Stimulated activated CD4-positive, alpha-beta T cell treated with anti-CD3 and anti-CD28 coated beads, Interleukin-15, amount 100 ng/mL, for 48 hours (primary cell): ENCODE measurements at places on chromosomes 16 and 17.

GRCh38 chr16:31083556-31083955 lies 5.2 kb downstream of the PRSS53 start:
- no peak for DNase-seq

DNA sequence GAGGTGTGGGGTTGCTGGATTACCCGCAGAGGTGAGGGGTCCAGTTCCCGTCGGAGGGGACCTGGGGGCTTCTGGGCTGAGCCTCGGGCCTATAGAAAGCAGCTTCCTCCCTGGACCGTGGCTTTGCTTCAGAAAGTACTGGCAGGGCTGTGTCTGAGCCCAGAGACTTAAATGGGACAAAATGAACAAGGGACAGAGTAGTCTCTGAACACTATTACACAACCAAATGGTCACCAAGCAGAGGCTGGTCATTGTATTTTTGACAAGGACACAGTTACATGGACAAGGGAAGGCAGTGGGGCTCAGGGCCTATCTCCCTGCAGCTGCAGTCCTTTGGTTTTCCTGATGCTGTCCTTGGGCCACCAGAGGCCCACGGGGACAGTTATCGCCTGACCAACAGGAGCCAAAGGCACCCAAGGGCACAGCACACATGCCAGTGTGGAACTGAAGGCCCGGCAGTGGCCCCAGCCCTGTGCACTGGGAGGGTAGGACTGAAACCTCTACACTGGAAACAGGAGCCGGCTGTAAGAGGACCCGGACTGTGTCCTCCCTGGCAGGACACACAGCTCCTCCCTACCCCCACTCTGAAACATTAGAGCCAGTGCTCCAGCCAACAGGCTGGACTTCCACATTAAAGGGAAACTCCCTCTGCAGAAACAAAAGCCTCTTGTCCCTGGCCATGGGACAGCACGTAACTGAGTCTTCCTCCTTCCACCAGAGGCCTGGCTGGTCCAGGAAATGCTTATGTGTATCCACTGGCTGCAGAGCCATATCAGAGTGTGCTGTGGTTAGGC lies 26.0 kb upstream of the ERN1 start:
- DNase-seq = no peak

GRCh38 chr16:67294938-67295361 lies 15.6 kb downstream of the PLEKHG4 start:
- DNase-seq = no peak

GRCh38 chr17:42431758-42432161 lies 8.7 kb upstream of the CAVIN1 start:
- DNase-seq = no peak

GRCh38 chr17:20991276-20992037 lies 51.4 kb downstream of the USP22 start:
- no peak for DNase-seq

DNA sequence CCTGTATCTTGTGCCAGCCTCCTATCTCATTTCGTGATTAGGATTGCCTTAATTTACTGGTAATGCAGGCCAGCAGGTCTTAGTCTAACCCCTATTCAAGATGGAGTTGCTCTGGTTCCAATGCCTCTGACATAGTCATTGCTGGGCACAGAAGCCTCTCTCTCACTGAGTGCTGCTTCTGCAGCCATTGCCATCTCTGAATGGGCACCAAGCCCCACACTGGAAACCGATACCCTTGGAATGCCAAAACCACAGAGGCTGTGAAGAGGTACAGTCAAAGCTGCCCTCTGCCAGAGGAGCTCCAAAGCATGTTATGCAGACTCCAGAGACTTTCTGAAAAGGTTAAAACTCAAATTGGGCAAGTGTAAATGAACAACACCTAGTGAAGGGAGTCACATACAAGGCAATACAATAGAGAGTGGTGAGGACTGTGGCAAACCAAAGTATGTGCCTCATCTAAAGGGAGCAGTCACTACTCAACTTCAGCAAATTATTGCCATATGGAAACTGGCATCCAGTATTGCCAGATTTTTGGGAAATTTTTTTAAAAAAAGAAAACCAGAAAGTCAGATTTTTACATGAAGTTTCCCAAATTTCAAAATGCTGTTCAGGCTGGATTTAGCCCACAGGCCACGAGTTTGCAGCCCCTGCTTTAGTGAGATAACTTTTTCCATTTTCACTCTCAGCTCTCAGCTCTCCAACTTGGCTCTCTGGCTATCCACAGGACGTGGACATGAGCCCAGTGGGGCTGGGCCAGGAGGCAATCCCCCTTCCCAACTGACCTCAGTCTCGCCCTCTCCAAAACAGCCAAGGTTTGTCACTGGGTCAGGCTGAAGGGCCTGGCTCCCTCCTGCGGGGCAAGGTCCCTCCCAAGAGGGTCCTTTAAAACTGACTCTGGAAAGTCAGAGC lies 2.1 kb upstream of the MMP2 start:
- no peak for DNase-seq

DNA sequence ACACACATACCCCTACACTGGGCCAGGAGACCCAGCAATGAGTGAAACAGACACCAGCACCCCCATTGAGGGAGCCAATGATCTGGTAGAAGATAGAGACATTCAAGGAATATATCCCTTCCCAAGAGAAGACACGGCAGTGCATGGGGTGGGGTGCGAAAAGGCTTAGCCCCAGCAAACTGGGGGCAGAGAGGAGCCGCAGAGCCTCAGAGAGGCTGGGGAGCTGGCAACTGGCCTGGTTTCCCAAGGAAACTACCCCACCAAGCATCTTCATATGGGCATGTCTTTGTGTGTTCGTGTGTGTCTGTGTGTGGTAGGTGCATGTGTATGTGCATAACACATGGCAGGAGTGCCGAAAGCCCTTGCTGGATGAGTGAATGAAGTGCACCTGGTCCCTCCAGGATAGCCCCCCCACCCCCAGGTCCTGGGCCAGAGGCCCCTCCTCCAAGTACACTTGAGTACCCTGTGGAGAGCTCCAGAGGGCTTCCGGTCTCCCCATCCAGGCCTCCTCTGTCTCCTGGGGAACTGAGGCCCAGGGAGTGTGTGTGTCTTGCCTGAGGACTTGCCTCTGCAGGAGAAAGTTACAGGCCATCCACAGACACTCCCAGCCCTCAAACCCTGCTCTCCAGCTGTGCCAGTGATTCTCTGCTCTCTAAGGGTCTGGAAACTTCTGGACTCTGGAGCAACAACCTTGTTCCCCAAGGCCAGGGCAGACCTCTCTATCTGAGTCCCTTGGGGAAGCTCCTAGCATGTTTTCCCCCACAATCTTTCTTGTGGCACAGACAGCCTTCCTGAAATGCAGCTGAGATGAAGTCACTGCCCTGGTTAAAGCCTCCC lies 15.9 kb downstream of the TBX2 start:
- no peak for DNase-seq

GRCh38 chr17:77474292-77474988 lies 333.7 kb downstream of the SEC14L1 start:
- DNase-seq = no peak

GRCh38 chr17:68431045-68431608 lies 26.2 kb downstream of the WIPI1 start:
- no peak for DNase-seq

DNA sequence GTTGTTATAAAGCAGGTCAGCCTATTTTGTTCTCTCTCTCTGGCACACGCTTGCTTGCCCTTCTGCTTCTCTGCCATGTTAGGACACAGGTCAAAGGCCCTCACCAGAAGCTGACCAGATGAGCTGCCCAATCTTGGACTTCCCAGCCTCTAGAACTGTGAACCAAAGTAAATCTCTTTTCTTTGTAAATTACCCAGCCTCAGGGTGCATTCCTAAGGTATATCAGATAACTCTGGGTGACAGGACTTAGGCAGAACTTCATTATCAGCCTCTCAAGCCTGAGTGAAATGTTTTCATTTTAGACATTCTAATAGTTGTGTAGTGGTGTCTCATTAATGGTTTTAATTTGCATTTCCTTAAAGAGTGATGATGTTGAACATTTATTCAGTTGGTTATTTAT lies 124.3 kb downstream of the CDRT15L2 start:
- no peak for DNase-seq

DNA sequence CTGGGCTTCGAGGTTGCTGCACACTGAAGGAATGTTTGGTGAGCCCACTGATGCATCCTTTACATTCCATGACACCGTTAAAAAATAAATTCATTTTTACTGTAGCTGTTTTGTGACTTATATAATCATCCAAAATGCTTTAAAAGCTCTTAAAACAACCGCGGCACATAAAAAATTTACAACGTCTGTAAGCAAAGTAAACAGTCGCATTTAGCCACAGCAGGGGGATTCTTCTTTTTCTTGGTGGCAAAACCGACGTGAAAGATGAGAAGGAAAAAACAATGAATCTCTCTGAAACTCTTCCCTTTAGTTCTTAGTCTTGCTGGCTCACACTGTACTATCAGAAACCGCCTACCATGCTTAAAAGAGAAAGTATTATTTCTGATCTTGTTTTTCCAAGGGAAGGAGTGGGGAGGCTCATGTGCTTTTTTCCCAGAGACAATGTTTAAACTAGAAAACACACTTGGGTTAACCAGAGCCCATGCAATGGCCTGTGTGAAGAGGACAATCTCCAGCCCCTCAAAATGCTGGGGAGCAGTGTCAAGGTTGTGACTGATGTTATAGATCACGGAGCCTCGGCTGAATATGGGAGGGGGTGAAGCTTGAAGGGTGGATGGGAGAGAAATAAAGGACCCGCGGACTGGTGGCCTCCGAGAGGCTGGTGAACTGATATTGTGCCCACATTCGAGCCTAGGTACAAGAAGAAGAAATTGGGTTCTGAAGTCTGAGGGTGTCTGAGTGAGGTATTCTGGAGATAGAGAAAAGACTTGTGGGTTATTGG lies 91.1 kb downstream of the IRF8 start:
- no peak for DNase-seq

DNA sequence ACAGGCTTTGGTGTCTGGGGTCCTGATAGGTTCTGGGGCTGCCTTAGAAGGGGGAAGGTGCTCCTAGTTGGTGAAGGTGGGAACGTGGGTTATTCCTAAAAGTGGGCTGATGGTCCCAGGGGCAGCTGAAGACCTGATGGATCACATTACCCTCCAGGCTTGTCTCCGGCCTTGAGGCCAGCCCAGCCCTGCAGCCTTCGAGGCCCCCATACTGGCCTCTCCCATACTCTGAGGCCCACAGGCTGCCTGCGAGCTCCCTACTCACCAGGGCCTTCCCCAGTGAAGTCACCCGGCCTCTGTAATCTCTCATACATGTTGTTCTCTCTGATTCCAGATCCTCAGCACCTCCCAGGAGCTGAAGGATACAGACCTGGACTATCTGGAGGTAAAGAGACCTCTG lies 2.7 kb downstream of the RNF112 start:
- DNase-seq = no peak

- DNase-seq = no peak
Observed at GRCh38 chr17:58756246-58757161, 850 bp downstream of the PPM1E start.

- no peak for DNase-seq
Observed at GRCh38 chr17:79415909-79416308, 194.9 kb downstream of the RBFOX3 start.

GRCh38 chr16:79798416-79799053 lies 198.0 kb upstream of the MAF start:
- no peak for DNase-seq

DNA sequence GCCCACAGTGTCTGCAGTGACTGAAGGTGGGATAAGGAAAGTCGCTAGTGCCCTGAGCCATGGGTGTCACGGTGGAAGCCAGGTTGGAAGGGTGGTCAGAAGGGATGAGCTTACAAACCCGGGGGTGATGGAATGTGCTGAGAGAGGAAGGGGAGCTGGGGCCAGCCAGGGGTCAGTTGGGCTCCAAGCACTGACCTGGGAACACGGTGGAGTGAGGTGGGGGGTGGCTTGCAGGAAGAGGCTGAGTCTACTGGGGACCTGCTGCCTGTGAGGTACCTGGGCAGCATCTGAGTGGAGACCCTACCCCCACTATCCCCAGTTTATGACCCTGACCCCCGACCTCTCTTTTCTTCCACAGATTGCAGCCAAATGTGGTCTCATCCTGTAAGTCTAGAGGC lies 3.1 kb downstream of the TMEM92 start:
- DNase-seq = no peak

DNA sequence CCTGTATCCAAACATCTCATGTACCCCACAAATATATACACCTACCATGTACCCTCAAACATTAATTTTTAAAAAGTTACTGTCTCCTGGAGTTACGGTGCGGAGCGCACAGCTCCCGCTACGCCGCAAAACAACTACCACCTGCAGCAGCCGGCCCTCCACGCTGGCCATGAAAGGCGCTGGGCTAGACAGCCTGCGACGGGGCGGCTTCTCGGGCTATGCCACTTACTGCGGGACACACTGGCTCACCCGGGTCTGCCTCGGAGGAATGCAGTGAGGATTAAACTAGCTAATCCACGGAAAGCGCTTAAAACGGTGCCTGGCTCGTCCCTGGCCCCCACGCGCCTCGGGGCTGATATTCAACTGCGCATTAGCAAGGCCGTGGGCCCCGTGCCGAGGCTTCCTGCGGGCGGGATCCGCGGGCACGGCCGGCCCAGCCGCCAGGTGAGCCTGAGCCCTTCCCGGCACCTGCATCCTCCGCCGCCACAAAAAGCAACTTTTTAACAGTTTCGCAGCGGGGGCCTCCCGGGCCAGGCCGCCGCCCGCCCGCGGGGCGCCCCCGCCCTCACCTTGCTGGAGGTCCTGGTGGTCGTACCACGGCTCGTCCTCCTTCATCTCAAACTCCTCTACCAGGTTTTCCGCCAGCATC lies 633 bp downstream of the CDR2 start:
- no peak for DNase-seq

GRCh38 chr17:55743103-55743679 lies 7.7 kb upstream of the PCTP start:
- DNase-seq = no peak

DNA sequence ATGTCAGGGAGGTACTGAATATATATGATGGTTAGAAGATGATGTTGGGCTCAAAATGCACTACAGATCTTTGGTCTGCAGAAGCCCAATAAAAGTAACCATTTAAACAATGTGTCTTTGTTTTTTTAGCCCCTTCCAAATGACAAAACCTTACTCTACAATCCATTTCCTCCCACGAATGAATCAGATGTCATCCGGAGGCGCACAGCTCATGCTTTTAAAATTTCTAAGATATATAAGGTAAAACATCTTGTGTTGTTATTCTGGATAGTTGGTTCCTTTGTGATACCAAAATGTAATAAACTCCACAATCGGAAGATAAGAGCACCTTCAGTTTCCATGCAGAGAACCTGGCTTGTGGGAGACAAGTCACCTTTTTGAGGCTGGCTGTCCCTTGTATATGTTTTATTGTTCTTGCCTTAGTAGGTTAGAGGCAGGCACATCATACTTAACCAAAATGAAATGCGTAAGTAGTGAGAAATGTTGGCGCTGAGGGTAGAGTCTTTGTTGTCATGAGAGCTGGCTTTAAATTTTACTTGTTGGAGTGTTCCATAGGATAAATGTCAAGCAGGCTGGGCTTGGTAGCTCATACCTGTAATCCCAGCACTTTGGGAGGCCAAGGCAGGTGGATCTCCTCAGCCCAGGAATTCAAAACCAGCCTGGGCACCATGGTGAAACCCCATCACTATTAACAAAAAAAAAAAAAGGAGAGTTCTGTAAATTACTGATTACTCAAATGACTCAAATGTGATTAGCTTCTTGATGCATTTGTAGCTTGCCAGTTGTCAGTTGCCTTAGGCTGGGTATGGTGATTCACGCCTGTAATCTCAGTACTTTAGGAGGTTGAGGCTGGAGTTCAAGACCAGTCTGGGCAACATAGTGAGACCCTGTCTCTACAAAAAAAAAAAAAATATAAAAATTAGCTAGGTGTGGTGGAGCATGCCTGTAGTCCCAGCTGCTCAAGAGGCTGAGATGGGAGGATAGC lies 19.7 kb upstream of the SNTB2 start:
- DNase-seq = no peak
